ENCODE measurements at places on chromosomes 6 and 20.
A peak's percentile ranks its signal among the peaks of the same experiment; 100 is the strongest.

- DNase-seq: no peak
Observed at GRCh38 chr6:43826730-43827129, 56.7 kb downstream of the VEGFA start.

DNA sequence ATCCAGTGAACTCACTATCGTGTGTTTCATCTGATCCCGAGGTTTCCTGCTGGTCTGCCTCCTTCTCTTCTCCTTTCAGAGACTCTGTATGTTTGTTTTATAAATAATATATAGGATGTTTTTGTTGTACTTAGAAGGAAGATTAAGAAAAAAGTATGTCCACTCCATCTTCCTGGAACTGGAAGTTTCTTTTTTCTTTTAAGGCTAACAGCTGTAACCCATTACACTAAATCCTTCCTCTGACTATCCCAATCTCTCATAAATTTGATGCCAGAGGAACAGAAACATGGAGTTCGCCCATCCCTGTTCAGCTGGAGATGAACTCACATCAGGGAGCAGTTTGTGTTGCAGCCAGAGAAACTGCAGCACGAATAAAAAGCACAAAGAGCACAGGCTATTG is 20.7 kb downstream of the RIPK1 start:
- no peak for DNase-seq

GRCh38 chr20:51156041-51156982 is 133.4 kb upstream of the KCNG1 start:
- no peak for DNase-seq

DNA sequence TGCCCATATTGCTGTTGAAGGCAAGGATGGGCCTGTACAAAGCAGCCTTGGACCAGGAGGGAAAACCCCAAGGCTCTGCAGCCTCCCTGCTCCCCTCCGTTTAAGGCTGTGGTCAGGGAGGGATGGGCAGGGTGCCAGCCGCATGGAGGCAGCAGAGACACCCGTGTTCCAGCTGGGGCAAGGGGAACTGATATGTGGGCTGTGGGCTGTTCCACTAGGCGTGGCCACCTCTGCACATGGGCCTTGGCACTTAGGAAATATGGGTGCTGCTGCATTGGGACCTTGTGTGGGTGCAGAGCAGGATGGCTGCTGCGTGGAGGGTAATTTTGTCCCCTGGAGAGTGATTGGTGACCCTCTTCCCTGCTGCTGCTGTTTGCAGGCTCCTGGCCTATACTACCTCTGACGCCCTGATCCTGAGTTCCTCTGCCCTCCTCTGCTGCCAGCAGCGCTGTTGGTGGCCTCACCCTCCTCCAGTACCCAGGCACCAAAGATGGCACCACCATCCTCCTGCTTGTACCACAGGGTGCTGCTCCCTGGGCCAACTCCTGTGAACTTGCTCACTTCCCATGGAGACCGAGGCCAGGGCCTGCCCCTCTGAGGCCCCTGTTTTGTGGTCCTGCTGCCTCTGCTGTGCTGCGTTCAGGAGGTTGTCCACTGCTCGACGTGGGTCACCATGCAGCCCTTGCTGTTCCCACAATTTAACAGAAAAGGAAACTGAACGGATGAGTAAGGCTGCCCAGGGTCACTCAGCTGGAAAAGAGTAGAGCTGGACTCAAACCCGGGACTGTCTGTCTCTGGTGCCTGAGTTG is 35.3 kb downstream of the PANK2 start:
- DNase-seq: peak; percentile 63

- no peak for DNase-seq
Observed at GRCh38 chr20:57701090-57701489, 8.7 kb downstream of the PMEPA1 start.

- no peak for DNase-seq
Observed at GRCh38 chr6:169156108-169156792, 97.4 kb downstream of the THBS2 start.

GRCh38 chr6:134103006-134103405 is 50.6 kb upstream of the SLC2A12 start:
- no peak for DNase-seq

GRCh38 chr6:34506718-34507117 is 40.8 kb downstream of the PACSIN1 start:
- no peak for DNase-seq

DNA sequence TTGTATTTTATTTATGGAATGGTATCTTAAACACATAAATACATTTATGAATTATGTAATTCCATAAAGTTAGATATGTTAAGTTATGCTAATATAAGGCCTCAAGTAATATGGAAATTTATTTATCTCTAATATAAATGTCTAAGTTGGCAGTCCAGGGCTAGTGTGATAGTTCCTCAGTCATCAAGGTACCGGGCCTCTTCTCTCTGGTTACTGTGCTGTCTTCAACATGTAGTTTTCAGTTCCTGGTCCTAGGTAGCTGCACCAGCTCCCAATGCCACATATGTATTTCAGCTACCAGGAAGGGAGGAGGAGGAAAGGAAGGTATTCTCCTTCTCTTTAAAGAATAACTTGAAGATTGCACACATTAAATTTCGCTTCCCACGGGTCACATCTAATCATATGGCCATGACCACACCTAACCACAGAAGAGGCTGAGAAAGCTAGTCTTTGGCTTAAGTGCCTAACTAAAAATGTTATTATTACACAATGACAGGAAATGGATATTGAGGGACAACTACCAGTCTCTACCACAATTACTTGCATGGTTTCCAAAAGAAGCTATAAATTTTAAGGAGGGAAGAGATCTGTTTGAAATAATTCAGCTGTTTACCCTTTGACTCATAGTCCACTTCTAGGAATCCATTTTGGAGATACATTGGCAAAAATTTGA is 68.6 kb downstream of the BCKDHB start:
- no peak for DNase-seq

DNA sequence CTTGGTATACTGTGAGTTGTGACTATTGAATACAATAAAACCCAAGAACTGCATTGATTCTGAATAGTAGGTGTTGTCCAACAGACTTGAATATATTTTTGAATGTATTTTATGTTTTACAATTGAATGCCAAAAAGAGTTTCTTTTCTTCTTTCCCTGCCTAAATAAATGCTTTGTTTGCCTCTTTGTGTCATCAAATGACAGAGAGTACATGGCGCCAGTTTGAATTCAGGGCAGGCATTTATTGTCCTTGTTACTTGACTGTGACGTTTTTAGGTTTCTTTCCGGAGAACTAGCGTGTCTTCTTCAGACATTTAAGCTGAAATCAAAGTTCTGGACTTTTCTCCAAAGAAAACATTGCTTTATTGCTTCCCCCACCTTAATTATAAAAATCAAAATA is 16.6 kb downstream of the KIF3B start:
- no peak for DNase-seq

DNA sequence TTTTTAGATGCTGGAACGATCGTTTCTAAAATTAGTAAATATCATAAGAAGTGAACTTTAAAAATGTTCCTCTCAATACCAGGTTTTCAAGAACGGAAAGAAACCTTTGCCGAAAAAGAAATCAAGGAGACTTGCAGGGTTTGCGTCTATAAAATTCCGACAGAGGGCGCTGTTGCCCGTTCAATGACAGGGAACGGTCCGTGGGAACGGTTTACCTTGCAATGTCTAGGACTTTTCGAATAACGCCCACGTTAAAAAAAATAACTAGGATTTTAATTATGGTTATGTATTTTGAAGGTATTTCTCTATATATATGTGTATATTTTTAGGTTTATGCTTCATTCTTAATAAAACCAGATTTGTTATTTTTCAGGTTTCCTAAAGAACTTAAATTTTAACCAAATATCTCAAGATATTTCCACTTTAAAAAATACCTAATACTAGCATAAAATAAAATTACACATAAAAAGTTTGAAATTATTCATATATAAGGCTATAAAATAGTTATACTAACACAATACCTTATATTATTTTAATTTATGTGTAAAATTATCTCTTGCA is 2.5 kb upstream of the TFAP2B start:
- peak; percentile 37 for DNase-seq

GRCh38 chr20:61189534-61189933 is 62.5 kb upstream of the CDH4 start:
- no peak for DNase-seq

DNA sequence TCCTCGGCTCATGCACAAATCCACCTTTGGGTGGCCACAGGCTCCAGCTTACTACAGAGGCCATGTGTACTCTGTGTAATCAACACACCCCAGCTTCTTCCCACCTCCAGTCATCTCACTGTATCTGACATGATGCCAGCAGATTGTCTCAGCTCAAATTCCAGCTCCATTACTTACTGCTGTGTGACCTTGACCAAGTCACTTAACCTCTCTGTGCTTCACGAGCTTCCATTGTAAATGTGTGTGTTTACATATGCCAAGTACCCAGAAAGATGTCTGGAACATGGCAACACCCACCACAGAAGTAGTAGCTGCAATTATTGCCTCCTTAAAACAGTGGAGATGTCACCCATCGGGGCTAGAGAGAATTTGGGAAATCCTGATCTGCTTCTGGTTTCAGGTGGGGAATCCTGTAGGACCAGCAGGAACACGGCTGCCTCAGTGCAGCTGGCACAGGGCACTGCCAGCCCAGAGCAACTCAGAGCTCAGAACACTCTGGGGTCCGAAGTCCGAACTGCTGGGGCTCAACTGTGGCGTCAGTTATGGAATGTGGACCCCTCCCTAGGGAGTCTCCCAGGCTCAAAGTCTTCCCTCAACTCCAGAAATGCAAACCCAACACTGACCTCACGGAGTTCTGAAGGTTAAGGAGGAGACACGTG is 21.2 kb upstream of the HLA-B start:
- no peak for DNase-seq

DNA sequence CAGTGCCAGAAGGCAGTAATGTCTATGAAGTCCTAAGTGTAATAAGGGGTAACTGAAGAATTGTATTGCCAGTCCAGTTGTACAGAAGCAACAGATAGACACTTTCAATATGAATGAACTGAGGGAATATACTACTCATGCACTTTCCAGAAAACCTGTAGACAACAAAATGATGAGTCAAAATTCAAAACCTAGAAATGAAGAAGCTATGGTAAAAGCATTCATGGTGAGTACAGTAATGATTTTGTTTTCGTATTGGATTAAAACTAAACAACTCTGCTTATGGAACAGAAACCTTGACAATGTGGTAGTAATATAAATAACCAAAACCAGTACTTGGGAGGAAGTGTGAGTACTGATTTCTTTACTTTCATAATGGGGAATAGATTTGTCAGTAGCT is 35.0 kb downstream of the ARMC2 start:
- DNase-seq: no peak

DNA sequence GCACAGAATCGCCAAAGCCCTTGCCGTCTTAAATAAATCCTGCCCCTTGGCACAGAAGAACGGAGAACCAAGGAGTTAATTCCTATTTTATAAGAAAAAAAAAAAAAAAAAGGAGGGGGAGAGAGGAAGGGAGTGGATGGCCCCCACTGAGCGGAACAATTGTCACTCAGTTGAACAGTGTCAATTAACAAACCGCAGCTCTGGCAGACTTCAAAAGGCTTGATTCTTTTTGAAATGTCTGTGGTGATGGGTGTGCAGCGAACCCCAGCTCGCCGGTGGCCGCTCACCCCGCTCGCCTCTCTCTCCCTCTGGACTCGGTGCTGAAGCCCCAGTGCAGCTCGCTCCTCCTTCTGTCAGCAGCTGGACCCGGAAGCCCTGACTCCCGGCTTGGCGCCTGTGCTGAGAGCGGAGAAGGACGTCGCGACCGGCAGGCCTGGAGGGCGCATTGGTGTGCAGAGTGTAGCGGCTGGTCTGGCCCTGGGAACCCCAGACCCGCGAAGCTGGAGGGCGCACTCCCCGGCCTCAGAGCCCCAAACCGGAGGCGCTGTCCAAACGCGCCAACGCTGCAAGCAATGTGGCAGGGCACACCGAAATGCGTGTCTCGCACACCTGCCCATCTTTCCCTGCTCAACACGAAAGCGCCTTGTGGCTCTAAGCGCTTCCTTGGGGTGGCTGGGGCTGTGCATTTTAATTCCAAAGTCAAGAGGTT is 3.4 kb downstream of the LINC00237 start:
- peak; percentile 40 for DNase-seq
